ENCODE measurements at places on chromosomes 1 and 21. TPM values are rescaled to one million over a fixed set of nuclear protein-coding genes. Genes with fewer than 3 reads are reported as not detected.

DNA sequence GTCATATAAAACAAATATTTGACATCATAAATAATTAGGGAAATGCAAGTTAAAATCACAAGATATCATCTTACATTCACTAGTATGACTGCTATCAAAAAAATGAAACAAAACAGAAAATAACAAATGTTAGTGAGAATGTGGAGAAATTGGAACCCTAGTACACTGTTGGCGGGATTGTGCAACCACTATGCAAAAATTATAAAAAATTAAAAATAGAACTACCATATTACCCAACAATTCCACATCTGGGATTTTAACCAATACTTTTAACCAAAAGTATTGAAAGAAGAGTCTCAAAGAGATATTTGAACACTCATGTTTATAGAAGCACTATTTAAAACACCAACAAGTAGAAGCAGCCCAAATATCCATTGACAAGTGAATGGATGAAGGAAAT lies 797.2 kb upstream of the ADAMTS5 start:
- no peak for DNase-seq

CD52 gene
- not detected for total RNA-seq

- DNase-seq = peak; percentile 73
Measured at GRCh38 chr21:36422279-36423098, 37.3 kb downstream of the CHAF1B start.

DNA sequence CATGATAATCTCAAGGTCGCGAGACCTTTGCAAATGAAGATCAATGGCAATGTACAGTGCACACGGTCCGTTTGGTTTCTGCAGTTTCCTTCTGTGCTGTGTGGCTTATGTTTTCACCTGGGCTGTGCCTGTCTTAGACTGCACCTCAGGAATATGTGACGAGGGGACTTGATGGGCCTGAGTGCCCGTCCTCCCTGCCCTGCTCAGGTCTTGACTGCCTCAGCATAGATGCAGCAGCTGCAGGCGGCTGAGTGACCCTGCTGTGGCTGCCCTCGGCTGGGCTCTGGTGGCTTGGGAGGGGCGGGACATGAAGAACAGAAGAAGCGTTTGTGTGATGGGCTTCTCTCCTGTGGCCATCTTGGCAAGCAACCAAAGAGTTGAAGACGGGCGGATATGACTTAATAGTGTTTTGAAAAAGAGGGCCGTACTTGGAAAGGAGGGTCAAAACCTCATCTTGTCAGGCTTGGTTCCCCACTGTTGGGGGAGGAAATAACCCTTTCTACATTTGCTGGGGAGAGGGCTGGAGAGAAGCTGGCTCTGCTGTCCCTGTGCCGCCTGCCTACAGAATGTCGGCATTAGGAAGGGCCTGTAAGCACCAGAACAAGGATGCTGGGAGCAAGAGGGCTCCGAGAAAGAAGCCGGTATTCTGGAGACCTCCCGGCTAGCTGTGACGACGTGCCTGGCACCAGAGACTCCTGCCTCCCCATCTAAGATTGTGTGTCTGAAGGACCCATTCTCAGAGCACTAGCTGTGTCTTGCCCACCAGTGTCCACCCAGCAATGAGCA lies 7.1 kb downstream of the MYBPHL start:
- DNase-seq = peak; percentile 80

GRCh38 chr1:15747378-15747777 lies 5.1 kb downstream of the TMEM82 start:
- DNase-seq = no peak

- DNase-seq = no peak
Measured at GRCh38 chr1:170075186-170075585, 691 bp upstream of the KIFAP3 start.

All from M059J (cell line).